ENCODE measurements at places on chromosomes 5 and 9. TPM values are rescaled to one million over a fixed set of nuclear protein-coding genes. Genes with fewer than 3 reads are reported as not detected.

Gene DELE1
- 72.3 TPM for total RNA-seq

DNA sequence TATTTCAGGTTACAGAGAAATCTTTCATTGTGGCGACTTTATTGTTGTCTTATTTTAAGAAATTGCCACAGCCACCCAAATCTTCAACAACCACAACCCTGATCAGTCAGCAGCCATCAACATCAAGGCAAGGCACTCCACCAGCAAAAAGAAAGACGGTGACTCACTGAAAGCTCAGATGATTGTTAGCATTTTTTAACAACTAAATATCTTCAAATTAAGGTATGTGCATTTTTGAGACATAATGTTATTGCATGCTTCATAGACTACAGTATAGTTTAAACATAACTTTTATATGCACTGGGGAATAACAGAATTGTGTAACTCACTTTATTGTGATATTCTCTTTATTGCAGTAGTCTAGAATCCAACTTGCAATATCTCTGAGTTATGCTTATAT, 263.4 kb downstream of the TMEM232 start:
- H3K27me3 ChIP-seq: no peaks in the 10 kb centered on the region
- DNase-seq: no peak
- no peak overlapping the region for H3K4me3 ChIP-seq
- H3K36me3 ChIP-seq: no peaks in the 10 kb centered on the region
- 0 out of 2 replicates have a peak, but pooled peaks cover 5% of the 10 kb centered on the region for H3K4me1 ChIP-seq

GRCh38 chr5:112870966-112871365, 9.9 kb downstream of the SRP19 start:
- H3K4me1 ChIP-seq: no peaks in the 10 kb centered on the region
- H3K27ac ChIP-seq: no peak overlapping the region
- H3K36me3 ChIP-seq: peaks cover 85% of the 10 kb centered on the region
- no peaks in the 10 kb centered on the region for H3K27me3 ChIP-seq
- DNase-seq: no peak

GRCh38 chr5:125412561-125413495, 666.4 kb upstream of the ZNF608 start:
- no peaks in the 10 kb centered on the region for H3K36me3 ChIP-seq
- H3K4me3 ChIP-seq: peak overlapping the region; percentile 7
- peak overlapping the region; percentile 98 for H3K27ac ChIP-seq
- peaks cover 56% of the 10 kb centered on the region for H3K4me1 ChIP-seq

Gene OR13C2
- not detected for total RNA-seq

- no peak overlapping the region for H3K4me3 ChIP-seq
- DNase-seq: no peak
- H3K27ac ChIP-seq: no peak overlapping the region
- no peaks in the 10 kb centered on the region for H3K36me3 ChIP-seq
- H3K4me1 ChIP-seq: no peaks in the 10 kb centered on the region
Measured at GRCh38 chr5:110790673-110791072, 51.9 kb downstream of the SLC25A46 start.

Gene GZMA
- total RNA-seq: not detected

DNA sequence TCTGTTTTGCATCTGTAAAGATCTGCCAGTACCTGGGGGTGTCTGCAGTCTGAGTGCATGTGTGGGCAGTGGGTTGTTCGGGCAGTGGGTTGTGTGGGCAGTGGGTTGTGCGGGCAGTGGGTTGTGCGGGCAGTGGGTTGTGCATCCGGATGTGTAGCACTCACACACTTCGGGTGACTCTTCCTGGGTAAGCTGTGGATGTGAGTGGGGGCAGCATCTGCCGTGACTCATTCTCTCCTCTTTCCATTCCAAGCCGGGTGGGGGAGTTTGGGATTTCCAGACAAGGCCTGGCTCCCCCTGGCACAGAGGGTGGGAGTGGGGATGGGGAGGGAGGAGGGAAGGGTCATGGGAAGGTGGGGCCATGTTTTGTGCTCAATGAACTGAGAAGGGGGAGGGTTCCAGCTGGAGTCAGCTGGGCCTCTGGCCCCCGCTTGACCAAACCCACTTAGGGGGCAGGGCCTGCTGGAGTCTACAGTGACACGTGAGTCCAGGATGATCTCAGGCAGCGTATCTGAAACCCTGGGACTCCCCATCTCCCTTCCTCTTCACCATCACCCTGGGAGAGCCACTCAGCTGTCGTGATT, 8.3 kb downstream of the CRB2 start:
- no peak for DNase-seq
- no peaks in the 10 kb centered on the region for H3K36me3 ChIP-seq
- peaks cover 4% of the 10 kb centered on the region for H3K4me1 ChIP-seq

GRCh38 chr9:33125871-33126823, 41.0 kb downstream of the B4GALT1 start:
- no peaks in the 10 kb centered on the region for H3K27me3 ChIP-seq
- H3K4me3 ChIP-seq: no peak overlapping the region
- no peak for DNase-seq
- no peaks in the 10 kb centered on the region for H3K4me1 ChIP-seq
- H3K36me3 ChIP-seq: no peaks in the 10 kb centered on the region
- no peak overlapping the region for H3K27ac ChIP-seq

DNA sequence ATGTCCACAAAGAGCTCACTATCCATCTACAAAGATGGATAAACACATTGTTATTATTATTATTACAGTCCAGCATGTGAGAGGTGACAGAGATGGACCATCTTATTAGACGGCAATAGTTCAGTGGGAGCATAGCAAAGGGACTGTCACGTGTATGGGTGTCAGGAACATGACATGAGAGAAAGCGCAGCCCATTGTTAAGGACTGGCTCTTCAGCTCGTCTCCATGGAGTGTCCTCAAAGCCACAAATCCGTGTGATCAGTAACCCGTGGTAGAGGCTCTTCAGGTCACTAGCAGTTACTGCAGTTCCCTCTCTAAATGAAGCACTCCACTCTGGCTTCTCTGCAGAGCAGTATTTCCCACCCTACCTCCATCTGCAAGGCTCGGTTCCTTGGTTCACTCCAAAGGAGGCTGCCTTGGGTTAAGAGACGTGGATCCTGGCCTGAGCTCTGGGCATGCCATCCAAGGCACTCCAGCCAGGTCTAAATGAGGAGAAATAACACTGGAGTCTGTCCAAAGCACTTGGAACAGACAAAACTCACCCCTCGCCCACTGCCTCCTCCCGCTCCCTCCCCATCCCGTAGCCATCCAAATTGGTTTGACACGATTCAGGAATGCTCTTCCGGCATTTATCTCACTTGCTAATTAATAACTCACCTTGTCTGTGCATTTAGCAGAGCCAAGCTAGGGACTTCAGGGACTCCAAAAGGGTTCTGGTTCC, 122.3 kb upstream of the WWC1 start:
- H3K4me3 ChIP-seq: no peak overlapping the region
- H3K27me3 ChIP-seq: no peaks in the 10 kb centered on the region
- no peak for DNase-seq
- H3K36me3 ChIP-seq: 0 out of 2 replicates have a peak, but pooled peaks cover 5% of the 10 kb centered on the region
- H3K27ac ChIP-seq: no peak overlapping the region

Gene ATP10B
- not detected for total RNA-seq

Gene PTPA
- total RNA-seq: 93.3 TPM

GRCh38 chr5:51892680-51893079, 509.4 kb downstream of the ISL1 start:
- H3K27ac ChIP-seq: no peak overlapping the region
- H3K27me3 ChIP-seq: peaks cover 4% of the 10 kb centered on the region
- no peaks in the 10 kb centered on the region for H3K4me1 ChIP-seq
- H3K36me3 ChIP-seq: no peaks in the 10 kb centered on the region
- DNase-seq: no peak

GRCh38 chr5:100757618-100758017, 145.5 kb downstream of the ST8SIA4 start:
- no peak overlapping the region for H3K27ac ChIP-seq
- 0 out of 2 replicates have a peak, but pooled peaks cover 3% of the 10 kb centered on the region for H3K27me3 ChIP-seq
- no peaks in the 10 kb centered on the region for H3K36me3 ChIP-seq
- H3K4me1 ChIP-seq: no peaks in the 10 kb centered on the region
- no peak for DNase-seq

DNA sequence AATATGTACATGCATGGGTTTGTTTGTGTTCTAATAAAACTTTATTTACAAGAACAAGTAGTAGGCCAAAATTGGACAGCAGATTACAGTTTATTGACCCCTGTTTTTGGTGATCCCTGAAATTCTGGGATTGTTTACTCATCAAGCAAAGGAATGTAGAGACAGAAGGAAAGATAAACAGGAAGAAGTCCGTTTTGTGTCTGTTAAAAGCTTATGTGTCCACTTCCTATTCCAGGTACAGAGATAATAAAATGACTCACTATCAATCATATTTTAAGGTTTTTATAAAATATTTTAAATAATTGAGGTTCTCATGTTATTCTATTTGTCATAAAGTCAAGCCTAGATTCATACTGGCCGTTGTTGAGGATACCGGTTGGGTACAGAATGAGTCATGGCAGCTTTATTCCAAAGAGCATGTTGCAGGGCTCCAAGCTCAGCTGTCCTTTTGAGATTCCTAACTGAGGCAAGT, 214.9 kb upstream of the DAB2 start:
- DNase-seq: no peak
- peaks cover 21% of the 10 kb centered on the region for H3K4me1 ChIP-seq

Gene SPINK7
- not detected for total RNA-seq

DNA sequence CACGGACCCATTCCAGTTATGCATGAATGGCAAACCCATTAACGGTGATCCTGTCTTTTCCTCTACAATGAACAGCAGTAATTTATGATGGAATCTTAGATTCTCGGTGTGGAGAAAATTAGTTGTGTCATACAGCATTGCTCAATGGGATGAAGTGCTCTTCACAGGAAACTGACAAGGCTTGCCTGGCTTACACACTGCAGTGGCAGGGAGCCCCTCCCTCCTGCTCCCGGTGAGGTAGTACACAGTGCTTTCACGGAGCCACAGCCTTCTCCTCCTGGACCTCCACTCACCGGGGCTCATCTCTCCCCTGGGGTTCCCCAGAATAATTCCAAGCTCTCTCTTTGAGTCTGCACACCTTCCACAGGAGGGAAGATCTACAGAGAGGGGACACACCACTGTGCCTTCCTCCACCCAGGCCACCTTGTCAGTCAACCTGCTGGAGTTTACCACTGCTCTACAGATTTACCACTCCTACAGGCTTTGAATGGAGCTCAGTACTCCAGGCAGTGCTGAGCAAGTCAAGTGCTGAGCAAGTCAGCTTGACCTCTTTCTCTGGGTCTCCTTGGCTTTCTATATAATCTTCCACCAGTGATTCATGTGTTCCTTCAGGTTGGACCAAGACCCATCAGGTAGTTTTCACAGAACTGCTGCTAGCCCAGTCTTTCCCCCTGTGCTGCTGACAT, 59.1 kb upstream of the TBC1D2 start:
- no peak overlapping the region for H3K27ac ChIP-seq
- no peak for DNase-seq
- no peaks in the 10 kb centered on the region for H3K36me3 ChIP-seq
- no peaks in the 10 kb centered on the region for H3K4me1 ChIP-seq

DNA sequence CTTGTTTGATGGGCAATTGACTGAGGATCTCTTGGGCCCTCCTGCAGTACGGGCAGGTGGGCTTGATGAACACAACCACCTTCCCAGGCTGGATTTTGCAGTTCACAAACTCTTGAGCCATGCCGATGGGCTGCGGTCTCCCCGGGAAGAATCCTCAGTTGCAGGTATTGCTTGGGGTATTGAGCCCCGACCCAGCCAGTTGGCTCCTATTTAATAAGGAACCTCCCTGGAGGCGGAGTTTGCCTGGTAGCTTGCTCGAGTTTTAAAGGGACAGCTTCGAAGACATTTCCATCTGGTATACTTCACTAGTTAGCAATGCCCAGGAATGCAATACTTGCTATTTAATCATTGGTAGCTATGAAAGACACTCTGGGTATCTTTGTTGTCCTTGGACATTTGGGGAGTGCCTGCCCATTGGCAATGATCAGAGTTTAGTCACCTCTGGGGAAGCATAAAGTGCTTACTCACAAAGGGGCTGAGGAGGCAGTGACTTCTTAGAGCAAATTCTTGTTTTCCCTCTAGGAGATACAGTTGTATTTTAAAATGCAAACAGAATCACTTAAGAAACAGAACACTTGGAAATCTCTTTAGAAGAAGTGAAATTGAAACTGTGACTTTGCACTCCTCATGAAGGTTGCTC, at the start of gene GLRX:
Gene GLRX (minus strand): TSS at position 185 of the 640 bp plus-strand sequence. CDS start 64 bp downstream, at position 121.
- peak; percentile 66 for DNase-seq
- H3K4me1 ChIP-seq: peaks cover 38% of the 10 kb centered on the region
- peak within 1 kb of the TSS; percentile 51 for H3K4me3 ChIP-seq
- H3K27ac ChIP-seq: peak within 1 kb of the TSS; percentile 71

GRCh38 chr9:121326130-121326838, 43.8 kb downstream of the STOM start:
- H3K36me3 ChIP-seq: peaks cover 85% of the 10 kb centered on the region
- H3K27me3 ChIP-seq: no peaks in the 10 kb centered on the region
- peak overlapping the region; percentile 10 for H3K4me3 ChIP-seq
- peaks cover 49% of the 10 kb centered on the region for H3K4me1 ChIP-seq
- DNase-seq: peak; percentile 96

GRCh38 chr5:93582677-93583438, at the start of gene NR2F1:
Gene NR2F1, plus strand, starts transcription at chr5:93583222. Its CDS starts 1,802 bp downstream, at chr5:93585024.
- H3K4me3 ChIP-seq: peak within 1 kb of the TSS; percentile 81
- H3K4me1 ChIP-seq: peaks cover 11% of the 10 kb centered on the region
- no peaks in the 10 kb centered on the region for H3K27me3 ChIP-seq
- DNase-seq: peak; percentile 86
- H3K36me3 ChIP-seq: no peaks in the 10 kb centered on the region

Gene FOXD4
- 0.24 TPM for total RNA-seq

Gene IFNB1
- total RNA-seq: not detected

DNA sequence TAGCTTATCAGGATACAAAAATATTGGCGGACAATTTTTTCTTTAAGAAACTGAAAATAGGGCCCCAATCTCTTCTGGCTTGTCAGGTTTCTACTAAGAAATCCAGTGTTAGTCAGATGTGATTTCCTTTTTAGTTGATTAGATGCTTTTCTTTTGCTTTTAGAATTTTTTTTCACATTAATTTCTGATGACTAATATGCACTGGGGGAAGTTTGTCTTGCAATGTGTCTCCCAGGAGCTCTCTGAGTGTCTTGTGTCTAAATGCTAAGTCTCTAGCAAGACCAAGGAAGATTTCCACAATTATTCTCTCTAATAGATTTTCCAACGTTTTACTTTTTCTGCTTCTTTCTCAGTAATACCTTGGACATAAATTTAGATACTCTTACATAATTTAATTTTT, 559.8 kb upstream of the TYRP1 start:
- H3K27me3 ChIP-seq: no peaks in the 10 kb centered on the region
- no peaks in the 10 kb centered on the region for H3K4me1 ChIP-seq
- no peak for DNase-seq
- H3K4me3 ChIP-seq: no peak overlapping the region

DNA sequence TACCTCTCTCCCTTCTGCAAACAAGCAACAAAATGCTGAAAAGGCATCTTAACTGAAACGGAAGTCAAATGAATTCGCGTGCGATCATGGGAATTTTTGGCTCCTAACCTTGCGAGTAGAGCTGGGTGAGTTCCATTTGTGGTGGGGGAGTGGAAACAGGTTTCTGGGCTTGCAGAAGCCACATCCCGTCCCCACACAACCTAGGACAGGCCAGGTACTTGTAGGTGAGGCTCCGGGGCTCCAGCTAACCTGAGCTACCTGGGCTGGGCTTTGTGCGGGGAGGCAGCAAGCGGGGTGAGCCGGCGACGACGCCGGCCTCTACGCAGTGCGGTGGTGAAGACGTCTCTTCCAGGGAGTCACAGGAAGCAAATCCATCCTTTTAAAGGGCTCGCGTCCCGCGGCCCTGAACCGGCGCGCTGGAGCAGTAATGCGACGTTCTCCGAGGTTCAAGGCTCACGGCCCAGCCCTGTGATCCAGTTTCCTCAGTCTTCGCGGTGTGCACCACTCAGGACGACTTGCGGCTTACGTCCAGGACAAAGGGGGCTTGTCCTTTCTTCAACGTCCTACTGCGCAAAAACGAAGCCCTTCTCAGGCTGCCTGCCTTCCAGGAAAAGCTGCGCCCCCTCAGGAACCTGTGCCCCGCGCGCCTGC, 567 bp upstream of the SPIN1 start:
- peaks cover 44% of the 10 kb centered on the region for H3K36me3 ChIP-seq
- peak; percentile 65 for DNase-seq
- H3K4me3 ChIP-seq: peak overlapping the region; percentile 98
- H3K27ac ChIP-seq: peak overlapping the region; percentile 94
- H3K4me1 ChIP-seq: peaks cover 25% of the 10 kb centered on the region

Data from SJSA1 (cell line).